ENCODE measurements at places on chromosomes 4 and X.

- no peak for DNase-seq
These were observed 114.1 kb downstream of the TLL1 start for GRCh38 chr4:165986956-165987698.

GRCh38 chr4:8840816-8841455 lies 30.7 kb downstream of the HMX1 start:
- DNase-seq: no peak

- DNase-seq: peak; percentile 63
These were observed at the start of gene NAA10 for GRCh38 chrX:153934762-153935325. Gene NAA10, minus strand, starts transcription at chrX:153935037. Its CDS starts 133 bp downstream, at chrX:153934904.

- DNase-seq: no peak
These were observed 35.2 kb downstream of the ARSF start for GRCh38 chrX:3076416-3076991.

- peak; percentile 32 for DNase-seq
These were observed 156.6 kb downstream of the GATB start for GRCh38 chr4:151604238-151604637.

DNA sequence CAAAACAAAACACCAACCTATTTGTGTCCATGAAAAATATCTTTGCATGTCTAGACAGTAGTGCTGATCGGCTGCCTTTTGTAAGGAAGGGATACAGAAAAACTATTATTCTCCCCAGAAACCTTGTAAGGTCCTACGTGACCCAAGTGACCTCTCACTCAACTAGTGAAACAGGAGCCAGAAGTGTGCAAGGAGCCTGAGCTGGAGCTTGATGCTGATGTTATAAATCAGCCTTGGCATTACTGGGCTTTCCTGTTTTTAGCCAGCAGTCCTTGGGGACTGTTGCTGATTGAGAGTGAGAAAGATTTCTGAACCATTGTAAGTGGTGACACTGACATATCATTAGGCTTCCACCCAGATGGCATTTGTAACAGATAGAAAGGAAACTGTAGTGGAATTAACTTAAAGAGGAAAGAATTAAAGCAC lies 100.8 kb upstream of the LIMCH1 start:
- no peak for DNase-seq

GRCh38 chr4:90456891-90457290 lies 329.7 kb downstream of the CCSER1 start:
- DNase-seq: no peak

DNA sequence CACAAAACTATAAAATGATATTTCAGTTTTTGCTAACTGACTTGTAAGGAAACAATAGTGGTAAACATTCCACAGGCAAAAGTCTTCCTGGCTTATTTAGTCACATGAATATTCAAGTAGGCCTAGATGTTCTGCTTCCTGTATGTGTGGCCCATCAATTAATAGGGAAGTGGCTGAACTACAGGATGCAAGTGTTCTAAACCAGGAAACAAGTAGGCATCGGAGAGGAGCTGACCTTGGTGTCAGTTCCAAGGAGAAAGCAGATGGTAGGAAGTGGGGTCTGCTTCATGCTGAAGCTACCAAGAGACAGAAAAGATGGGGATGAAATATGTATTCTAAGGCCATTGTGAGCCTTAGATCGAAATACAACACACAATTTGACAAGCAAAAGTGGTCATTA lies 149.7 kb downstream of the ANTXR2 start:
- DNase-seq: no peak

DNA sequence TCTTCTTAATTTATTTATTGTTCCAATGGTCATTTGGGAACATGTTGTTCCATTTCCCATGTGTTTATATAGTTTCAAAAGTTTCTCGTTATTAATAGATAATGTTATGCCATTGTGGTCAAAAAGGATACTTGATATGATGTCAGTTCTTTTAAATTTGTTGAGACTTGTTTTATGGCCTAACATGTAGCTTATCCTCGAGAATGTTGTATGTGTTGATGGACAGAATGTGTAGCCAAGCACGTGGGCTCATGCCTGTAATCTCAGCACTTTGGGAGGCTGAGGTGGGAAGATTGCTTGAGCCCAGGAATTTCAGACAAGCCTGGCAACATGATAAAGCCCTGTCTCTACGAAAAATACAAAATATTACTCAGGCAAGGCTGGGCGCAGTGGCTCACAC lies 168.5 kb upstream of the USP38 start:
- DNase-seq: no peak

GRCh38 chrX:119790977-119791436 lies 423 bp downstream of the RPL39 start:
- peak; percentile 31 for DNase-seq

All from astrocyte of the spinal cord (primary cell).